ENCODE measurements at places on chromosomes 16 and 17. TPM values are rescaled to one million over a fixed set of nuclear protein-coding genes. Genes with fewer than 3 reads are reported as not detected.

Gene TVP23A
- total RNA-seq: not detected

- no peak for DNase-seq
These were observed 22.0 kb upstream of the SSTR5 start for GRCh38 chr16:1050516-1050915.

- DNase-seq: no peak
These were observed 33.1 kb upstream of the NF1 start for GRCh38 chr17:31061678-31062077.

Gene SEC14L5
- total RNA-seq: under 0.01 TPM

GRCh38 chr16:50275098-50275415 lies 8.7 kb downstream of the ADCY7 start:
- DNase-seq: no peak

DNA sequence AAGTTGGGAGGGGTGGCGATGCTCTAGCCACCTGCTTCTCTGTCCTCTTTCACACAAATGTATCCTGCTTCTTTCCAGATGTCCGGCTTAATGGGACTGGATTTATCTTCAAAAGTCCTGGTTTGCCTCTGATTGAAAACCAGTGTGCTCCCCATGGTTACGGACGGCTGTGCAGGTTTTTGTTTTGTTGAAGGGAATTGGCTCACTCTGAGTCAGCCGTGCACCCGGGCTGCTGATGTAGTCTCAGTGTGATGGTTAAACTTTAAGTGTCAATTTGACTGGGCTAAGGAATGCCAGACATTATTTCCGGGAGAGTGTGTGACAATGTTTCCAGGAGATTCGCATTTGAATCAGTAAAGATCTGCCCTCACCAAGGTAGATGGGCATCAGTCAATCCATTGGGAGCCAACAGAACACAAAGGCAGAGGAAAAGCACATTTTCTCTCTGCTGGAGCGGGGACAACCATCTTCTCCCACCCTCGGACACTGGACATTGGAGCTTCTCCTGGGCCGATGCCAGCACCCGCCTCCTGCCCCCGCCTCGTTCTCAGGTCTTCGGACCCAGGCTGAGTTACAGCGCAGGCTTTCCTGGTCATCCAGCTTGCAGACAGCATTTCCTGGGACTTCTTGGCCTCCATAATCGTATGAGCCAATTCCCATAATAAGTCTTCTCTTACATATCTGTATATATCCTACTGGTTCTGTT lies 126.9 kb upstream of the TNRC6C start:
- DNase-seq: peak; percentile 84

- DNase-seq: no peak
These were observed 53.7 kb upstream of the GSG1L start for GRCh38 chr16:28117168-28117565.

GRCh38 chr16:74896389-74897370 lies 88.2 kb downstream of the WDR59 start:
- DNase-seq: no peak

Gene SEPTIN1
- not detected for total RNA-seq

DNA sequence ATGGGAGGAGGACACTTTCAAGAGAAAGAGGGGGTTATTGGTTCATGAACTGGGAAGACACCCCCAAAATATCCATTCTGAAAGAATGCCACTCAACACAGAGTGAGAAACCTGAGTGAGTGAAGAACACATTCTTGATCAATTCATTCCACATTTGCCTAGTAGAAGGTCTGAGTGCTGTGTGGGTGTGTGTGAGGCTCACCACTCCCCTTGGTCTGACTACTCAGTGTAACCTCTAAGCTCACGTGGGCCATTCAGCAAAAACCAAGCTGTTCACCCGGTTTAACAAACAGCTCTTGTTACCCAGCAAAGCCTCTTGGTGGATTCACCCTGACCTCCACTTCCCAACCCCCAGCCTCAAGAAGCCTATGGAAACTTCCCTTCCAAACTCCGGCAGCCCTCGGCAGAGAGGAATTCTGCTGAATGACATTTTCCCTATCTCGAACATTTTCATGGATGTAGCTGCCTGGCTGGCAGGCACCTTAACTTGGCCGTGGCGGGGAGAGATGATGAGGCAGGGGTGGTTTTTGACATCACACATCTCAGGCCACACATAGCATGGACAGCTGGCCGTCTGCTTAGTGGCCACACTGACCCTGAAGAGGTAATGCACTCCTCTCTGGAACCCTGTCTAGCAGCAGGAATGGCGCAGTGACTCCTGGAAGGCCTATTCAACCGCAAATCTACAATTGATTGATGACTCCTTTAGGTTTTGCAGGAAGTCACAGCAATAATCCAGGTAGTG lies 11.6 kb downstream of the ST6GALNAC1 start:
- no peak for DNase-seq

DNA sequence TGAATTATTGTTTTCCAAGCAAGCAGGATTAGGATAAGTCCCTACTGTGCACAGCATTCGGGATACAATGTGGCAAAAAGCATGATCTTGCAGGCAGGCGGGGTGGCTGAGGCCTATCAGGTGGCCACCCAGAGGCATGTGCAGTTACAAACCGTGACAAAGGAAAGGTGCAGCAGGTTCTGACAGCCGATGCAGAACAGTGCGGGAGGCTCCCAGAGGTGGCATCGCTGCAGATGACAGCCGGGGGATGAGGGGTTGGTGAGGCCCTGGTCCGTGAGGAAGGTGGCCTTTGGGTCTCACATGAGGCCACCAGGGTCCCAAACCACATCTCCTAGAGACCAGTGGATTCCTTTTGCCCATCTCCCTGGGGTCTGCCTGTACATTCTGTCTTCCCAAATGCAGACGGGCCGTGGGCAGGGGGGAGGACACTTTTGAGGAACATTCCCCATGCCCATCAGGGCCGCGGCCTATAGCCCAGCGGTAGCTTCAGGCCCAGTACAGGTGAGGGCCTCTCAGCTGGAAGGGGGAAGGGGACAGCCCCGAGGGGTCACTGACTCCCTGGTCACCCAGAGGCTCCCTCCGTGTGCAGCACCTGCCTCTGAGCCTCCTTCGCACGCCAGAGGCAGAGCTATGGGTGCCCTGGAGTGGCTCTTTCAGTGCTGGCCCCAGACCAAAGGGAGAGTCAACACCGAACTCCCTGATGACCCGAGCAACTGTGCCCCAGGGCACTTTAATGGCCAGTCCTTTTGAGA lies 85.1 kb downstream of the SOCS1 start:
- no peak for DNase-seq

Gene CHAD
- total RNA-seq: under 0.01 TPM

GRCh38 chr16:69610356-69610755 lies 44.6 kb downstream of the NFAT5 start:
- DNase-seq: peak; percentile 10

- DNase-seq: no peak
These were observed 18.5 kb downstream of the NPRL3 start for GRCh38 chr16:119835-120491.

- peak; percentile 70 for DNase-seq
These were observed 14.3 kb downstream of the KPNB1 start for GRCh38 chr17:47663912-47664623.

DNA sequence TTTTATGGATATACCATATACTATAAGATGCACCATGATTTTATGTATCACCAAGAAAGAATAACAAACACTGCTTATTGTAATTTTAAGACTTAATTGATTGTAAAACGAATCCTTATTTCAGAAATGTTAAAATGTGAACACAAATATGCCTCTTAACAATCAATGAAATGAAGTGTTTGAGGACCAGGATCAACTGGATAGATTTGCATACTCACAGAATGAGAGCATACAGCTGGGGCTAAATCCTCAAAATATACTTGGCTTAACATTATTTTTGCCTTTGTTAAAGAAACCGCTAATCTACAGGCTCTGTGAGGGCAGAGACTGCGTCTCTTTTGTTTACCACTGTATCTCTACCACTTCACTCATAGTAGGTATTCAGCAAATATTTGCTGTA lies 93.6 kb downstream of the SPACA3 start:
- DNase-seq: no peak

DNA sequence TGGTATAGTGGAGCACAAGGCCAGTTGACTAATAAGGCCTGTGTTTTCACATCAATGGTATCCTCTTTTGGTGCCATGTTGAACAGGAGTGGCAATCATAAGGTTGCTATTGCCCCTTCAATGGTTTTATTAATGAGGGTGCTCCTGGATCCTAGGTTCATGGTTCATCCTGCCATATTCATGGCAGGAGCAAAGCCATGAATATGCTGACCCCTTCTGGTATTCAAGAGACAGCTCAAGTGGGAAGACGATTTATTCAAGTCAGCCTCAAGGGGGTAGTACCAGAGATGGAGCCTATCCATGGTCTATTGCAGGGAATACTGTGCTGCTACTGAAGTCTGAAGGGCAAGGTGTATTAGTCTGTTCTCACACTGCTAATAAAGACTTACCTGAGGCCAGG lies 2.6 kb downstream of the ABCA9 start:
- no peak for DNase-seq

All from lung microvascular endothelial cell (primary cell).